ENCODE measurements at places on chromosomes 7 and 10.

DNA sequence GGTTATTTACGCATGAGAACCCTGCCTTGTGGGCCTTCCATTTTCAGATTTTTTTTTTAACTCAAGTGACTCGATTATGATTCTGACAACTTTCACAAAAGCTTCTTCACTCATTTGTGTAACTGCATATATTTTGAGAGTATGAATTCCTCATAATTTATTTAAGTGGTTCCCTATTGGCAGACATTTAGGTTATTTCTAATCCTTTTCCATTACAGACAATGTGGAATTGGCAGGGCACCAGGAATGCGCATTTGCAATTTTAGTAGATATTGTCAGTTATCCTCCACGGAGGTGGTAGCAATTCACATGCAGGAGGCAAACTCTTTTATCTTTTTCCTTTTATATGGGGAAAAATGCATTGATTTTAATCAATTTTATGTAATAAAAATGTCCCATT, 2.5 kb downstream of the TMEM176B start:
- DNase-seq, result no peak

DNA sequence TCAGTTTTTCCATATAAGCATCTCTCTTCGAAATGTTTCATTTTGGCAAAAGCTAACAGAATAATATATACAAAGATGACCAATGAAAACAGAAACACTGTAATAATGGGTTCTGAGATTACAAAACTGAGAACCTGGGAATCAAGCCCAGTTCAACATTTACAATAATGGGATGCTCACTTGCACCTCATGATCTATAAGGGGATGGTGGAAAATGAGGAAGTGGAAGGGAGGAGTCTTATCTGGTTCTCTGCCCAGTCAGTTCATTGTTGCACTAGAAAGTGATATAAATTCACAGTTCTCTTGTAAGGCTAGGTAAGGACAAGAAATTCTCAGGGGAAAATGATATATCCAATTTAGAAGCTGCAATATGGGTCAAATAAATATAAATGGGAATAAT, 31.7 kb upstream of the RHOBTB1 start:
- DNase-seq, result no peak

DNA sequence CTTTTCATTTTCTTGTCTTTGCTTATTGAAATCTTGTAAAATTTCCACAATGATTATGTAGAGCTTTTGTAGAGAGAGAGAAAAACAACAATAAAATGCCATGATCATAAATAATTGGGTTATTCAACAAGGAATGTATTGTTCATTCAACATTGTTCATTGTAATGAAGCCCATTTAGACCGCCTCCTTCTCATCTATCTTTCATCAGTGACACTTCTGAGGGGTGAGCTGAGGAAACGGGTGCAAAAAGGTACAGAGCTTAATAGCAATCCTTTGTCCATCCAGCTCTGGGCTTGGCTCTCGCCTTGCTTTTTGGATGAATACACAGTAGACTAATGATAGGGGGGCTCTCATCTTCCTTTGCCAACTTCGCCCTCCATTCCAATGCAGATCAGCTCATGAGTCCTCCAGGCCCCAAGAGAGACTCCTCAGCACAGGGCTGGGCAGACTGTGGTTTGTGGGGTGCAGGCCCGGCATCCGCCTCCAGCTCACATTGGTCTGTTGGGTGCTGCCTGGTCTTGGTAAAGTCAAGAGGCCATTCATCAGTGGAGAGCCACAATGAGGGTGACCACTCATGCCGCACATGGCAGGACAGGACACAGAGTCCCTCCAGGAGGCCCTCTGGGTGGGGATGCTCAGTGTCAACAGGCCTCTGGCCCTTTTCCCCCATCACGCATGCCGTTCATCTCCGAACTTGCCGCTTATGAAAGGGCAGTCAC, 17.9 kb upstream of the PPA1 start:
- DNase-seq, result no peak

GRCh38 chr10:112580267-112580666, 133.3 kb downstream of the VTI1A start:
- no peak for DNase-seq

Measured in hypothalamus (tissue), 51 donors.